Activated naive CD4-positive, alpha-beta T cell treated with anti-CD3 and anti-CD28 coated beads, Interleukin-2, amount 10 ng/mL, durations not matched to agents 7 days and 5 days (primary cell): ENCODE measurements at places on chromosomes 4 and X.

DNA sequence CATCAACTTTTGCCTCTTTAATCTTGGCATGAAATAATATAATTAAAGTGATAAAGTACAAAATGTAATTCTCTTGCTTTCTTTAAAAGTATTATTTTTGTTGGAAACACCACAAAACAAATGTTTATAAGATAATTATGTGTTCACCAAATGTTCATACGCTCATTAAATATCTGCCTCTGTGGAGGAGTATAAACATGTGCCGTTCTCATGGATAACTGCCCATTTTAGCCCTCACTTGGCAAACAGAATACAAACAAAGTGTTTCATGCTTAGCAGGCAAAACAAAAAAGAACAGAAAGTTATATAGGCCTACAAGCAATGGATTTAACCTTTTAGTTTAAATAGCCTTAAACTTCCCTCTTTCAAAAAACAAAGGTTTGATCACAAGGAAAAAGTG lies 800.5 kb upstream of the DIAPH2 start:
- DNase-seq, result no peak

GRCh38 chr4:85409251-85409650 lies 65.7 kb upstream of the ARHGAP24 start:
- DNase-seq, result no peak

DNA sequence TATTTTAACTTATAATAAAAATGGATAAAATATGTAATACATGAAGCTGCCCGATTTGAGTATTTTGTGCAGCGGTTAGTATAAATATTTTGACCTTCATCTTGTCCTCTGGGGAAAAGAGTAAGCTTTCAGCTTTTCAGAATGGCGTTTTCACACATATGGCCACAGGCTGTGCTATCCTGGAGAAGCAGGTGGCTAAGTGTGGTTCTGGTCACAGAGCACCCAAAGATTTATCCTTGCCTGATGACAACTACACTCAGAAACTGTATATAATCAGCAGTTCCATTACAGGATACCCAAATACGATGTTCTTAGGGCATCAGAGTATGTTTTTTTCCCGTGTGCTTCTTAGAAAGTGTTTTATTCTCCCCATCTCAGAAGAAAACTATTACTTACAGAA lies 42.3 kb upstream of the ANK2 start:
- DNase-seq, result no peak

DNA sequence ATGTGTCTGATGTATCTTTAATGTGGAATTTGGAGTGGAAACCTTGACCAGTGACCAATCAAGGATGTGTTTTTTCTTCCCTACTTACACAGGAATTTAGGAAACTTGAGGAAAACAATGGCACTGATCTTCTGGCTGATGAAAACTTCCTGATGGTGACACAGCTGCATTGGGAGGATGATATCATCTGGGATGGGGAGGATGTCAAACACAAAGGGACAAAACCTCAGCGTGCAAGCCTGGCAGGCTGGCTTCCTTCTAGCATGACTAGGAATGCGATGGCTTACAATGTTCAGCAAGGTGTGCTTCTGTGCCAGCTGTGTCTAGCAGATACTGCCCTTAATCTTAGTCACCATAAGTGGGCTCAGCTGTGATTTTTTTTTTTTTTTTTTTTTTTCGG lies 12.6 kb downstream of the TAF1 start:
- no peak for DNase-seq

GRCh38 chr4:189060104-189060503 lies 880.6 kb upstream of the FRG1 start:
- no peak for DNase-seq

DNA sequence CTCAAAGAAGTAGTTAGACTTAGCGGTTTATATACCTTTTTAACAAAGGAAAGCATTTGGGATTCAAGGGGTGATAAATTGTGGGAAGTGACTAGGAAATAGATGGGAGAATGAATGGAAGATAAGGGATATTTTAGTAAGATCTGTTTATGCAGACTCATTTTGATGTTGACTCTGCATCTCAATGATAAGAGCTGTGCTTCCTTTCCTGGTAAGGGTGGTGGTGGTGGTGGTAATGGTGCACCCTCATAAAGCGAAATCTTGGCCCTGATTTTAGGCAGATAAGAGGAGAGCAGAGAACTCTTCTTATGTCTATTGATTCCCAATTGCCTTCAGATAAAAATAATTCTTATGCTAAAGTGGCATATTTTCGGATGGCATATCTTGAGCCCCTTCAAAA lies 197.1 kb downstream of the SPRY1 start:
- no peak for DNase-seq

DNA sequence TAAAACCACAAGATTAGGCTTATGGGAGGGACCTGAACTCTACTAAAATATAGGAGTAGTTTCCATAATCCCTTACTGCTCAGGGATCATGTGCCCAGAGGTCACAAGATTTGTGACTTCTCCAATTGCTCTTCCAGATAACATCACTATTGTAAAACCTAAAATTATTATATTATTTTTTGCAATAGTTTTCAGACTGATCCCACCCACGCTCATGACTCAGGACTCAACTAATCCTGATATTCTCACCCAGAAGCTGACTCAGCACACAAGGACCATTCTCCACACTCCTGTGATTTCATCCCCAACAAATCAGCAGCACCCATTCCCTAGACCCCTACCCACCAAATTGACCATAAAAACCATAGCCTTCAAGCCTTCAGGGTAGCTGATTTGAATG lies 24.0 kb upstream of the RPL34 start:
- no peak for DNase-seq
